Hippocampal formation (tissue), 2 donors: ENCODE measurements at places on chromosomes 3 and 15.

DNA sequence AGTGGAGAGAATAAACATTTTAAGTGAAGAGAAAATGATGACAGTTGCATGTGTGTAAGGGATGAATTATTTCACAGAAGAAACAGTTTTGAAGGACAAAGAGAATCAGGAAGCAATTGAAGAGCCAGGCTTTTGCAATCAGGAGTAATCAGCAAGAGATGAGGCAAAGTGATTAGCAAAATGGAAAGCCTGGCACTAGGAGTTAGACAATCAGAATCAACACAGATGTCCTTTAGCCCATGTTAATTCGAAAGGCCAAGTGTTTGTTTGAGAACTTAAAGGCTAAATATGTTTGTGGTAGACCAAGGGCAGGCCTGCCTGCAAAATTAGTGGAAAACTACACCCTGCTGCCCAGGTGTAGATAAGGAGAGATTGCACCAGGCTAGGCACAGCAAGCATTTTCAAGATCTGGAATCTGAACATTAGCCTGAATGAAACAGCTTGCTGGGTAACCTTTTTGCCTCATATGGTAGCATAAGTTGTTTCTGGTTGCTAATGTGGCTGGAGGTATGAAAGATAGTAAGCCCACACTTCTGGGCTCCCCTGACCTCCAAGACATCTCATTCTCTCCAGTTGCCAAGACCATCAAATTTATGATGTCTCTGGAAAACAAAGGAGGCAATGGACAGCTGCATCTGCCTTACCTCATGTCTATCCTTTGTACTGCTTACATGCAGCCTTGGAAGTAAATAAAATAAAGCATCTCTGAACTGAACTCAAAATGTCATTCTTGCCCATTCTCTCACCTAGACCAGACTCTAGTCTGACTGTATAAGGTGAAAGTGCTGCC, 22.0 kb upstream of the LEKR1 start:
- no peak for DNase-seq

DNA sequence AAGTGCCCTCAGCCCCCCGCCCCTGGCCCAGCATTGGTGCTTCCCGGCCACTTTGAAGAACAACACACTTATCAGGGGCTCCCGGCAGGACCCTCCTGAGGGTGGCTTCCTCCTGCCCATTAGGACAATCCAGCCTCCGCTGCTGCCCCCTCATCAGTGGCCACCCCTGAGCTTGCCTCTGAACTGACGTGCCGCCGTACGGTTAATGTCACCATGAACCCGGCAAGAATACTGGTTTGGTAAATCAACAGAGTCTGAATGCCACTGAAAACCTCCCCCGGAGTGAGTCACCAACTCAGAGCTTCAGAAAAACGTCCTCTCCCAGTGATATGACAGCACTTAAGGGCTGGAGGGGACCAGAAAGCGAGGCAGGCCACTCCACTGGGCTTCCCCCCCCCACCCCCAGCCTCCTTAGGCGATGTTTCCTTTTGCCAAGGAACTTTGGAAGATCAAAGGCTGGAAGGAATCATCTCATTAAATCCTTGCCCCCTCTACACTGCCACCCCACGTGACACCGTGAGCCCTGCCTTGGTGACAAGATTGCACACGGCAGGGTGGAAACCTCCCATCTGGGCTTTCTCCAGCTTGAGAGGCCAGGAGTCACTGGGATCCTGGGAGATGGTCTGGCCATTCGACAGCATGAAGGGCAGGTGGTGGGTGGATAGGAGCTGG, 142.1 kb downstream of the NUP210 start:
- no peak for DNase-seq

GRCh38 chr3:114863848-114864247, 283.2 kb downstream of the ZBTB20 start:
- no peak for DNase-seq

- DNase-seq: no peak
These were observed 16.6 kb downstream of the KLF15 start for GRCh38 chr3:126340596-126340942.

GRCh38 chr15:66713843-66714508, 11.9 kb downstream of the SMAD6 start:
- DNase-seq: no peak

DNA sequence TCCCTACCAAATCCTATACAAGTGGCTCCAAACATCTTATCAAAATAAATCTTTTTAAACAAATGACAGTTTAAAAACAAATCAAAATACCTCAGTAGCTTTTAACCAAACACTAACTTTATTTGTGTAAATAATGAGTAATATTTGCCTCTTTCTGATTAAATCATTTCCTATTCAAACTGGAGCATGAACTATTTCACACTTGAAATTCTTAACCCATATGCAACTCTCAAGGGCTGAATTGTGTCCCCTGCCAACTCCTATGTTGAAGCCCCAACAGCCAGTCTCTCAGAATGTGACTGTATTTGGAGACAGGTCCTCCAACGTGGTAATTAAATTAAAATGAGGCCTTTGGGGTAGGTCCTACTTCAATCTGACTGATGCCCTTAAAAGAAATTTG, 55.9 kb upstream of the MCTP2 start:
- DNase-seq: no peak

- DNase-seq: no peak
These were observed 41.4 kb downstream of the DNAJB8 start for GRCh38 chr3:128425142-128425845.

- no peak for DNase-seq
These were observed 20.0 kb downstream of the TRIM71 start for GRCh38 chr3:32837789-32838188.

DNA sequence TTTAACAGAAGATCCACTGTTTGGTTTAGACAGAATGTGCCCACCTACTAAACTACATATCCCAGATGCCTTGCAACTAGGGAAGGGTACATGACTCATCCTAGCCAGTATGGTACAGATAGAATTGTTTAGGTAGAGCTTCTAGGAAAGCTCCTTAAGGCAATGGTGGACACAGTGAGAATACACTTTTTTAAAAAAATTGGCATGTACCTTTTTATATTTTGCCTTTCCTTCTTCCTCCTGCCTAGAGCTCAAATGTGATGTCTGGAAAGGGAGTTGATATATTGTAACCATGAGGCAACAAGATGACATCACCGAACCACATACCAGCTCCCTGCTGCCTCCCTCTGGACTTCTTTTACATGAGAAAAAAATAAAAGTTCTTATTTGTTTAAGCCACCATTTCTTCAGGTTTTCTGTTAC, 14.4 kb upstream of the C3orf80 start:
- DNase-seq: no peak

- DNase-seq: no peak
These were observed 160.4 kb downstream of the PPM1L start for GRCh38 chr3:160916472-160916871.

GRCh38 chr3:139532976-139533375, 6.6 kb downstream of the RBP1 start:
- DNase-seq: peak; percentile 59

- DNase-seq: no peak
These were observed 139.3 kb downstream of the CHSY1 start for GRCh38 chr15:101112336-101113113.

DNA sequence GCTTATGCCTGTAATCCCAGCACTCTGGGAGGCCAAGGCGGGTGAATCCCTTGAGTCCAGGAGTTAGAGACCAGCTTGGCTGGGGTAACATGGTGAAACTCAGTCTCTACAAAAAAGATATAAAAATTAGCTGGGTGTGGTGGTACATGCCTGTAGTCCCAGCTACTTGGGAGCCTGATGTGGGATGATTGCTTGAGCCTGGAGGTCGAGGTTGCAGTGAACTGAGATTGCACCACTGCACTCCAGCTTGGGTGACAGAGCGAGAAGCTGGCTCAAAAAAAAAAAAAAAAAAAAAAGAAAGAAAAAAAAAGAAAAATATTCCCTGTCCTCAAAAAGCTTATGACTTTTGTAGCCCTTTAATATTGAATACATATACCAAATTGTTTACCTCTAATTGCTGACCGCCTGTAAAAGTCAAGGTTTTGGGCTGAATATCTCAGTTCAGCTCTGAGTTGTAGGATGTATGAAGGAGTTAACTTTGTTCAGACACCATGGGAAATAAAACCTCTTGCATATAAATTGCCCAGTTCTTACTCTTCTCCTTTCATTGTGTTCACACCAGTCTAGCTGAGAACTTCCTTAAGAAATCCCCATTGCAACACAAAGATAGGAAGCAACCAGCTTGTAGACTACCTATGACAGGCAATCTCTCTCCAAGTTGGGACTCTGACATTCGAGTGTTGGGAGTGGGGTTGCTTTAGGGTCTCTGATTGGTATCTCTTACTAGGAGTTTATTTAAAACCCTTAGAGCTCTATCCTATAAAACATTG, 97.6 kb upstream of the RASGRP1 start:
- no peak for DNase-seq

GRCh38 chr3:161314836-161315395, 56.4 kb downstream of the SPTSSB start:
- no peak for DNase-seq

GRCh38 chr3:59862686-59863085, 812.9 kb upstream of the CFAP20DC start:
- no peak for DNase-seq

DNA sequence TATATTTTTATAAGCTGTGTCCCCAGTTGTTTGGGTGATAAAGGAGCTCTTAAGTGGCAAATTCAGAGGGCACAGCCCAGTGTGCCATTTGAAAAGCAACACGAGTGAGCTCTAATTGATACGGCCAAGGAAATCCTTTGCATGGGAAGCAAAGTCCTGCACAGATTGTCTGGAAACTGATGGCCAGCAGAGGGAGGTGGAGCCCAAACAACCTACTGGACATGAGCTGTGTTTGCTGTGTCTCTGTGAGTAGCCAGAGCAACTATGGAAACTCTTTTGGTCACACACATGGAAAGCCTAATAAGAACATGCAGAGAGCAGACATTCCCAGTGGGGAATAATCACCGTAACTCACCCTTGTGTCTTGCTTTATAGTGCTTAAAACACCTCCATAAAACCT, 24.4 kb downstream of the ONECUT1 start:
- DNase-seq: no peak

GRCh38 chr15:38148471-38148870, 104.2 kb upstream of the SPRED1 start:
- DNase-seq: no peak

- no peak for DNase-seq
These were observed 647.1 kb upstream of the KCNMB2 start for GRCh38 chr3:177889161-177889560.

DNA sequence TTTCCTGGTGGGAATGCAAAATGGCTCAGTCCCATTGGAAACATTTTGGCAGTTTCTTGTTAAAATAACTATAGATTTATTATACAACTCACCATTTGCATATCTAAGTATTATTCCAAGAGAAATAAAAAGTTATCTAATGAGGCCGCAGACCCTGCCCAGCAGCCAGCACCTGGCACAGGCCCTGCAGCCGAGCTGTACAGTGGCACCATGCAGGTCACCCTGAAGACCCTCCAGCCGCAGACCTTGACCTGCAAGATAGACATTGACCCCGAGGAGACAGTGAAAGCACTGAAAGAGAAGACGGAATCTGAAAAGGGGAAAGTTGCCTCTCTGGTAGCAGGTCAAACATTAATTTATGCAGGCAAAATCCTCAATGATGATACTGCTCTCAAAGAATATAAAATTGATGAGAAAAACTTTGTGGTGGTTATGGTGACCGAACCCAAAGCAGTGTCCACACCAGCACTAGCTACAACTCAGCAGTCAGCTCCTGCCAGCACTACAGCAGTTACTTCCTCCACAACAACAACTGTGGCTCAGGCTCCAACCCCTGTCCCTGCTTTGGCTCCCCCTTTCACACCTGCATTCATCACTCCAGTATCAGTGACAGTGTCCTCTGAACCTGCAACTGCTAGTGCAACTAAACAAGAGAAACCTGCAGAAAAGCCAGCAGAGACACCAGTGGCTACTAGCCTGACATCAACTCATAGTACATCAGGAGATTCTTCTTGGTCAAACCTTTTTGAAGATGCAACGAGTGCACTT, 113.5 kb upstream of the SATB1 start:
- DNase-seq: no peak

GRCh38 chr3:52055537-52056351, 627 bp downstream of the DUSP7 start:
- no peak for DNase-seq

DNA sequence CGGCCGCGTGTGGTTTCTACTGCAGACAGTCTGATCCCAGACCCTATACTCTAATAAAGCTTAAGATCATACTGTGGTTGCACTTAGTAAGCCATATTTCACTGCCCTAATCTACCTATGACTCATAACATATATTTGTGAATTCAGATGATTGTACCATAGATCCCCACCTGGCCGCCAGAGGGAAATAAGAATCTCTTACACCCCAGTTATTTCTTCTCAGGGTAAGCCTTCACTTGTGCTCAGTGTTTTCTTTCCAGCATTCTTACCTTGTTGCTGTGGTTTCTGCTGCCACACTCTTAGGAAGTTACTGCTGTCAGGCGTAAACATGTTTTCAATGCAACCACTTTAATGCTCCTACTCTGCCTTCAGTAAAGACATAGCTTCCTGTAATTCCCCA, 105.9 kb downstream of the B3GALNT1 start:
- no peak for DNase-seq

GRCh38 chr3:33937628-33938027, 139.2 kb downstream of the PDCD6IP start:
- no peak for DNase-seq
